Tibial nerve (tissue), 4 donors: ENCODE measurements at places on chromosomes 2 and 18.

DNA sequence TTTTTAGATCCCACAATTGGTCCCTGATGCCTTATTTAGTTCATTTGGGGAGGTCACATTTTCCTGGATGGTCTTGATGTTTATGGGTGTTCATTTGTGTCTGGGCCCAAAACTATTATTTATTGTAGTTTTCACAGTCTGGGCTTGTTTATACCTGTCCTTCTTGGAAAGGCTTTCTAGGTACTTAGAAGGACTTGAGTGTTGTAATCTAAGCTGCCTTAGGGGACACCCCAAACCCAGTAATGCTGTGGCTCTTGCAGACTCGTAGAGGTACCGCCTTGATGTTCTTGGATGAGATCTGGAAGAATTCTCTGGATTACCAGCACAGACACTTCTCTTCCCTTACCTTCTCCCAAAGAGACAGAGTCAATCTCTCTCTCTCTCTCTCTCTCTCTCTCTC, 25.0 kb upstream of the ITSN2 start:
- no peak overlapping the region for H3K27ac ChIP-seq
- no peaks in the 10 kb centered on the region for H3K27me3 ChIP-seq
- no peaks in the 10 kb centered on the region for H3K36me3 ChIP-seq
- no peaks in the 10 kb centered on the region for H3K4me1 ChIP-seq

DNA sequence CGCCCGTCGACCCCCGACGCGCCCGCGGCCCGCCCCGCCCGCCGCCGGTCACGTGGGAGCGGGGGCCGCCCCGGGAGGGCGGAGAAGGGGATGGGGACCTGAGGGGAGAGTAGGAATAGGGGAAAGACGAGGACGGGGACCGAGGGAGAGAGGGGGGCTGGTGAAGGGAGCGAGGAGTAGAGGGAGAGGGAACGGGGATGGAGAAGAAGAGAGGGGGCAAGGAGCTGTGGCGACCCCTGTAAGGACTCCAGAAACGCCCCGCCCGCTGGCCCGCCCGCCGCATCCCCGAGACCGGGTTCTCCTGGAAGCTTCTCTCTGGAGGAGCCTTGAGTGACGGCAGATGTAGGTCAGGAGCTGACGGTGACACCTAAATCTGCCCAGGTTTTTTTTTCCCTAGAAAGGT, 615 bp downstream of the ADNP2 start:
- H3K27me3 ChIP-seq, result no peaks in the 10 kb centered on the region
- peaks cover 33% of the 10 kb centered on the region for H3K4me1 ChIP-seq
- no peak for DNase-seq
- H3K4me3 ChIP-seq, result peak overlapping the region; percentile 62
- no peaks in the 10 kb centered on the region for H3K36me3 ChIP-seq

DNA sequence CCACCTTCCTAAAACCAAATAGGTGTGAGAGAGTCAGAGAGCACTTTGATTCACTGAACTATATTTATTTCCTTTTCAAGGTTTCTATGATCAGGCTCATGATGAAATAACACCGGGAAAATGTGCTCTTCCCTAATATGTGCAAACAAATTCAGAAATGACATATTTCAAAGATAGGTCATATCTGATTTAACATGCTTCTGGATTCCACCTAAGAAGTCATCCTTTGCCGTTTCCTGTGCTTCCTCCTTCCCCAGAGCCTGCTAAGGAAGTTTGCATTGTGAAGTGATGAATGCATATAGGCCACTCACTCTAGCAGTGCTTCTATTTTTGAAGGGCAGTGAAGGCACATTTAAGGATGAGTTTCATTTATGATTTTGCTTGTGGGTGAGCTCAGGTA, 327.6 kb downstream of the TDRD15 start:
- H3K36me3 ChIP-seq, result no peaks in the 10 kb centered on the region
- no peak overlapping the region for H3K27ac ChIP-seq
- H3K4me1 ChIP-seq, result no peaks in the 10 kb centered on the region
- no peaks in the 10 kb centered on the region for H3K27me3 ChIP-seq
- DNase-seq, result no peak

DNA sequence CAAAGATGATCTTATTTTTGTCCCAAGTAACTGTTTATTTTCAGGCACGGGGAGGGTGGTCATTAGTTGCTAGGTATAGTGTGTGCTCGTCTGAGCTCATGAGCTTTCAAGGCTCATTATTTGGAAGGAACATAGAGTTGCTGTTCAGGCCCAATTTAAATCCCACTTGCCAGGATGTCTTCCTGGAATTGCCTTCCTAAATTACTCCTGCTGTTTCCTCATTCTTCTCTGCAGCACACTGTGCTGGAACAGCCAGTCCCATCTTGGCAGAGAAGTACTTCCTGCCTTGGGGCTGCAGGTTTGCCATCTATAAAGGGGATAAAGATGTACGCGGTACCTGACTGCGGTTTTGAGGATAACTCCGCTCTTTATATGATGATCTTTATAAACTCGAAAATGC, 37.3 kb downstream of the GREB1 start:
- no peak for DNase-seq
- H3K4me3 ChIP-seq, result no peak overlapping the region
- H3K27ac ChIP-seq, result no peak overlapping the region
- H3K4me1 ChIP-seq, result no peaks in the 10 kb centered on the region
- H3K36me3 ChIP-seq, result no peaks in the 10 kb centered on the region

GRCh38 chr2:4354164-4354563, 650.8 kb downstream of the DCDC2C start:
- H3K4me1 ChIP-seq, result no peaks in the 10 kb centered on the region
- no peak for DNase-seq
- H3K27ac ChIP-seq, result no peak overlapping the region

DNA sequence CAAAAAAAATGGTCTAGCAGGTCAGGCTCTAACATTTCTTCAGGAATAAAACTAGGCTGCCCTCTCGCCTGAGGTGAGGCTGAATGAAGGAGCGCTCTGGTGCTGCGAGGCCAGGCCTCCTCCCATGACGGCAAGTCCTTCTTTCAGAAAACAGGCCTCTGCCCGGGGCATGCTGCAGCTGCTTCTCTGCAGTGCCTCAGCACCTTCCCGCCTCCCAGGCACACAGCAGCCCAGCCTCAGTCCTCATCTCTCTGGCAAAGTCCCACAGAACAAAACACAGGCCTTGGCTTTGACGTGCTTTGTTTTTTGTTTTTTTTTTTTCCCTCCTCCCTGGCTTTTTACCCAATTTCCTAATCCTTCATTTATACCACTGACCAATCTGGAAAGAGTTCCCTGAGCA, 74.8 kb downstream of the BCL11A start:
- H3K4me3 ChIP-seq, result no peak overlapping the region
- H3K27me3 ChIP-seq, result no peaks in the 10 kb centered on the region
- H3K36me3 ChIP-seq, result no peaks in the 10 kb centered on the region

DNA sequence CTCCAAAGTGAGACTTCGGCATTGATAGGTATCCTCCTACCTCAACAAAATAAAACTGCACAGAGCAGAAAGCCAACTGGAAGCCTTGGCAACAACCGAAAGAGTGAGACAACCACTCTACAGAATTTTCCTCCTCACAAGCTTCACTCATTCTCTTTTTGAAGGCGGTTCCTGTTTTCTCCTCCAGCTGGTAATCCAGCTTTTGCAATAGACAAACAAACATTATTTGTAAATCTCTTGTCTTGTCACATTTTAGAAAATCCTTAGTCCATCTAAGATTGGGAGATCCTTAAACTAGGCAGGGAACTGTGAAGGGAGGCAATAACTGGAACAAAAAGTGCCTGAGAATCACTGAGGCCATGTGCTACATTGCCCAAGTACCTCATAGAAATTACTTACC, 332.4 kb downstream of the BCL11A start:
- DNase-seq, result no peak
- no peaks in the 10 kb centered on the region for H3K27me3 ChIP-seq
- H3K36me3 ChIP-seq, result no peaks in the 10 kb centered on the region
- H3K4me3 ChIP-seq, result no peak overlapping the region

DNA sequence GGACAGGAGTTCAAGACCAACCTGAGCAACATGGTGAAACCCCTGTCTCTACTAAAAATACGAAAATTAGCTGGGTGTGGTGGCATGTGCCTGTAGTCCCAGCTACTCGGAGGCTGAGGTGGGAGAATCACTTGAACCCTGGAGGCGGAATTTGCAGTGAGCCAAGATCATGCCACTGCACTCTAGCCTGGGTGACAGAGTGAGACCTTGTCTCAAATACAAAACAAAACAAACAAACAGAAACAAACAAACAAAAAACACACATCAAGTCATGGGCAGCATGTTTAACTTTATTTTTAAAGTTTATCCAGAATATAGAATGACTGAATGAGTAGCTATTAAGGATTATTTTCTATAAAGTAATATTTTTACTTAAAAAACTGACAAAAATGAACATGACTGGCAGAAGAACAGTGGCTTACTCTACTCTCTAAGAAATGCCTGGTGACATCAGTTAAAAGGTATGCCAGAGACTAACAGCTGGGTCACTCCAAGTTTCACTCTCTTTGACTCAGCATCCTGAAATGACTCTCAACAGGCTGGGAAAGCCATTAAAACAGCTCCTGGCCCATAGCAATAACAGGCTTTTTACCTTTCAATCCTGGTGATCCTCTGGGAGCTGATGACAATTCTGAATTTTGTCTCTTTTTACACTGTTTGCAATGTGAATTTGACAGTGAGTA, 281.6 kb upstream of the STON1 start:
- no peaks in the 10 kb centered on the region for H3K27me3 ChIP-seq
- no peak for DNase-seq
- H3K36me3 ChIP-seq, result no peaks in the 10 kb centered on the region
- peaks cover 15% of the 10 kb centered on the region for H3K4me1 ChIP-seq

- no peak overlapping the region for H3K27ac ChIP-seq
- H3K36me3 ChIP-seq, result no peaks in the 10 kb centered on the region
- H3K27me3 ChIP-seq, result peaks cover 73% of the 10 kb centered on the region
- DNase-seq, result no peak
These were observed 1.7 kb downstream of the ECEL1 start for GRCh38 chr2:232485757-232486557.

DNA sequence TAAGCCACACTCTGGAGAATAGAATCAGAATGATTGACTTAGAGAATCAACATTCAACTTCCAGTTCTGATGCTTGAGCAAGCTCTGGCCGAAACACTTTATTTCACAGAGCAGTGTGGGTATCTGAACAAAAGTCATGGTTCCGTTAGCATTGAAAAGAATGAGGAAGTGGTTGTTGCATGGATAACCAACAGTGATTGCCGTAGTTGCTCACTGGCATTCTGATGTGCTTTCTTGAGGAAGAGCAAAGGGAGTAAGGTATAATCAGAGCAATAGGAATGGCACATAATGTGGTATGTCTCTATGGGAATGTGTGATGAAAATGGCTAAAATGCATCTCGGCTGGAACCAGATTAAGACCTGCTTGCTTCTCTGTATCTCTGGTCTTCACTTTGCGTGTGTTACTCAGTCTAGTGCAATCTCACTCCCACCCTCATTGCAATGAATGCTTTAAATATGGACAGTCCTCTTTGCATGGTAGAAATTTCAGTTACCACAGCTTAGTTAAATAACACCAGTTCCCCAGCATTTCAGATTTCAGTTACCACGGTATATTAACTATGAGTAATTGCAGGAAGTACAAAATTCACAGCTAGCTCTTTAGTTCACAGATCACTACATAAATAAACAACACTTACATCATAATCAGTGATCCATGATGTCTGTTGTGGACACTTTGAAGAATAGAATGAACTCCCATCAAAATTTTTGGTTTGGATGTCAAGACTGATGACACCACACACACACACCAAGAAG, 7.8 kb upstream of the RAB12 start:
- H3K27ac ChIP-seq, result no peak overlapping the region
- H3K27me3 ChIP-seq, result no peaks in the 10 kb centered on the region
- H3K4me1 ChIP-seq, result peaks cover 4% of the 10 kb centered on the region
- H3K4me3 ChIP-seq, result no peak overlapping the region
- H3K36me3 ChIP-seq, result no peaks in the 10 kb centered on the region
- DNase-seq, result no peak

- H3K4me1 ChIP-seq, result no peaks in the 10 kb centered on the region
- H3K4me3 ChIP-seq, result no peak overlapping the region
These were observed 7.3 kb downstream of the IL1F10 start for GRCh38 chr2:113075030-113075429.

DNA sequence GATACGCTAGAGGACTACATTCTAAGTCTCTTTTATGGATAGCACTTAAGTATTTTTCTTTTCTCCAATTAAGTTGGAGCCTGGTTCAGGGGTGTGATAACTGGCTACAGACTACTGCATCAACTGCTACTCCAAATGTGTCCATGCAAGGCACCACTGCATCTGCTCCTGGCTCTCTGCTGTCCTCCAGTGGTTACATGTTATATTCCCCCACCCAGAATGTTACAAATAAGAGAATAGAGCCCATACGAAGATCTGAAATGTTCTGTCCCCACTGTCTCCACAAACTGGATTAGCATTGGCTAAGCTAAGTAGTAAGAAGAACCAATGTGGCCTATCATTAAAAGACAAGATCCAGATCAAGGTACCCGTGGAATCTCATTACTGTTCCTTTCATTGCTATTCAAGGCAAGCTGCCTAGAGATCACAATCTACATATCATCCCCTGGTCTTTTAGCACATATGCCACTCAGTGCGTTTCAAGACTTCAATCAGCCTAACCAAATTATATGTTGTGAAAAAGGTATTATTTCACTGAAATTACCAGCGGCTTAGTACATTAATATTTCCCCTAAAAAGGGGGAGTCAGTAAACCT, 308.3 kb upstream of the SLC8A1 start:
- no peaks in the 10 kb centered on the region for H3K4me1 ChIP-seq
- peak; percentile 34 for DNase-seq
- H3K27me3 ChIP-seq, result no peaks in the 10 kb centered on the region
- H3K27ac ChIP-seq, result no peak overlapping the region
- no peak overlapping the region for H3K4me3 ChIP-seq

GRCh38 chr2:52312486-52312885, 1280.6 kb upstream of the NRXN1 start:
- no peak overlapping the region for H3K4me3 ChIP-seq
- H3K27ac ChIP-seq, result no peak overlapping the region
- H3K36me3 ChIP-seq, result no peaks in the 10 kb centered on the region
- H3K27me3 ChIP-seq, result no peaks in the 10 kb centered on the region
- H3K4me1 ChIP-seq, result no peaks in the 10 kb centered on the region
- DNase-seq, result no peak

- no peaks in the 10 kb centered on the region for H3K36me3 ChIP-seq
- no peak overlapping the region for H3K4me3 ChIP-seq
- H3K4me1 ChIP-seq, result no peaks in the 10 kb centered on the region
- H3K27me3 ChIP-seq, result no peaks in the 10 kb centered on the region
- no peak for DNase-seq
These were observed 454.0 kb upstream of the HS6ST1 start for GRCh38 chr2:128772671-128773070.

DNA sequence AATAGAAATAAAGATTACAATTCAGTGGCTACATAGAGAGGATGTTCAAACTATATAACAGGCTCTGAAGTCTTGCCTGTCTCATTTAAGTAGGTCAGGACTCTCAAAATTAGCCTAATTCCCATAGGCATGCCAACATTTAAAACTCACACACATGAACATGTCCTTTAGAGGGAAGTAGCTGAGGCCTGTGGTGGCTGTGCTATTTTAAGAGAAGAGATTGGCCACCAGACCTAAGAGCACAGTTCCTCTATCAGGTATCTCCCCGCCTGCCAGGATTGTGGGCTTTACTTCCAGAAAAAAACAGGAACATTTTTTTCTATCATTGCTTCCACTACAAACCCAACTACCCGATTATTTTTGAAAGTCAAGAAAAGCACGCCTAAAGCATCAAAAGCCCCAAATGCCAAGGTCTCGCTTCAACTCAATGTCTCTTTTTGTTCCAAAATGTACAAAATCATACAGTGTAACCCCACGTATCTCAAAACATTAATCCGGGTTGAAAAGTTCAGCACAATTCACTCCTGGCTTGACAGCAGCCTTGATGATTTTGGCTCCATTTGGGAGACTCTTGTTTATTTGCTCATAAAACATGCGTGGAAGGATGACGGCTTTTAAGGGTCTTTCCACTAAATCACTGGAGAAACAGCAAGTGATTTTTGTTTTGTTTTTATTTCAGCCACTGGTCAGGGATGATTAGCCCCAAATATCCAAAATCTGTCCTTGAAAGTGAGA, 15.3 kb downstream of the FHL2 start:
- peaks cover 53% of the 10 kb centered on the region for H3K4me1 ChIP-seq
- no peaks in the 10 kb centered on the region for H3K27me3 ChIP-seq
- no peaks in the 10 kb centered on the region for H3K36me3 ChIP-seq
